Fibroblast of pulmonary artery (primary cell): ENCODE measurements at places on chromosomes 11 and 22.

- no peak for DNase-seq
Observed at GRCh38 chr11:24070435-24070834, 426.4 kb upstream of the LUZP2 start.

DNA sequence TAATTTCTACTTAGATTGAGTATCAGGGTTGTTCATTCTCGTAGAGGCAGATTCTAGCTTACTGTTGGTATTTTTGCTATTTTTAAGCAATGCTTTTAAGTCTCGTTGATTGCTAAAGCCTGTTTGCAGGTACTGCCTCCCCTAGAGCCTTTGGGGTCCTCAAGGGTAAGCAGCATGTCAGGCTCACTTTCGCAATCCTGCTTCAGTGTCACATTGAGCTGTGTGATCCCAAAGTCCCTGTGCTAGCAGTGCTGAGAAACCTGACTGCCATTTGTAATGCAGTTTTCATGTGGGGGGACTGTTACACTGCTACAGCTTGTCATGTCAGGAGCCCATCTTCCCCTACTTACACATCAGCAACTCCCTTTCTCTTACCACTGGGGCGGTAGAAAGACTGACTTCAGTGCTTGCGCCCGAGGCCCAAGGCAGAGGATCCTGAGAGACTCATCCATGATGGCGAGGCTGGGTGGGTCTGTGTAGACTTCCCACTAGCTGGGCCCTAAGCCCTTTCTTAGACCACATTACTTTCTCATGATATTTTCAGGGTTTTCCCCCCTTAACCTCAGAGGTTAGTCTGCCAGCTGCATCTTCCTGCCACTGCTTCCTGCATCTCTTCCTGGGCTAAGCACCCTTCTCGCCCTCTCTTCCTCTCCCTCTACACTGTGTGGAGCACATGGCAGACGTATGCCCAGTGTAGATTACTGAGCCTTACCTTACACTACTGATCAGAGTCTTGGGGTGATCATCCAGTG lies 40.8 kb upstream of the ST14 start:
- DNase-seq: no peak

DNA sequence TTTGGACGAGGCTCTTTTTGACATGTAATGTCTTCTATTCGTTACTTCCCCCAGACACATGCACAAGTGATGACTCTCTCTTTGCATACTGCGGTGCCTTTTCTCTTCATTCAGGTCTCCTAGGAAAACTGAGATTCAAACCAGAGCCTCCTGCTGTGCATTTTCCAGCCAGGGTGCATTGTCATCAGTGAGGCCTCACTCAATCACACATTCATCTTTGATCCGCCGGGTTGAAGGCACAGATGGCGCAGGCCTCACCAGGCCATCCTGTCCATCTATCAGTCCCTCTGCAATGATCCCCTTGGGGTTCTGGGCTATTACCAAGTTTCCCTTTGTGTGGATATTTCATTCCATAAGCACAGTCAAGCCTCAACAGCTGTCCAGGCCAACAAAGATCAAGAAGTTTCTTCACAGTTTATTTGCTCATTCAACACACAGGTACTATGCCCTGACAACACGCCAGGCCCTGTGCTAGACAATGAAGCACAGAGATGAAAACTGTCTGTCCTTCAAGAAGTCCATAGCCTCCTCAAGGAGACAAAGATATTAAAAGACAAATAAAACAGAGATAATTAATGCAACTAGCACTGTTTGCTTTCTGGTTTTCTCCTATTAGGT lies 107.8 kb downstream of the LARGE1 start:
- no peak for DNase-seq

- peak; percentile 67 for DNase-seq
Observed at GRCh38 chr11:86370922-86371594, 3.6 kb upstream of the CCDC81 start.

- peak; percentile 52 for DNase-seq
Observed at GRCh38 chr11:6646918-6647679, 8.5 kb downstream of the DCHS1 start.
